ENCODE measurements at places on chromosomes 7 and 10.

DNA sequence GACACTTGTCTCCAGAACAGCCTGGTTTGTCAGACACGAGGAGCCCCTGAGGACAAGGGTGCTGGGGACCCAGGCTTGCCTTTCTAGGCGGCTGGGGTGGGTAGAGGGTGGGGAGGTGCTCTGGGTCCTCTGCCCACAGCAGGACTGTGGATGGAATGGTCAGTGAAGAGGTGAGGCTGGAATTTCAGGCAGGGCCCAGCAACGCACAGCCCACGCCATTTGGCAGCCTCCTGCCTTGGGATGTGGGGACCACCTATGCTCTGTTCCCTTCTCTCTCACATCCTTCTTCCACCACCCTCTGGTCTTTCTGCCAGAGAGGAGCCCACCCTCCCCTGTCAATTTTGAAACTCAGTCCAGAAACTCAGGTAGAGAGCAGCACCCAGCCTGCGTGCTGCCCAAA lies 103.2 kb downstream of the CXCL12 start:
- no peak for DNase-seq

GRCh38 chr10:32417911-32418547 lies 27.9 kb upstream of the CCDC7 start:
- DNase-seq, result no peak

DNA sequence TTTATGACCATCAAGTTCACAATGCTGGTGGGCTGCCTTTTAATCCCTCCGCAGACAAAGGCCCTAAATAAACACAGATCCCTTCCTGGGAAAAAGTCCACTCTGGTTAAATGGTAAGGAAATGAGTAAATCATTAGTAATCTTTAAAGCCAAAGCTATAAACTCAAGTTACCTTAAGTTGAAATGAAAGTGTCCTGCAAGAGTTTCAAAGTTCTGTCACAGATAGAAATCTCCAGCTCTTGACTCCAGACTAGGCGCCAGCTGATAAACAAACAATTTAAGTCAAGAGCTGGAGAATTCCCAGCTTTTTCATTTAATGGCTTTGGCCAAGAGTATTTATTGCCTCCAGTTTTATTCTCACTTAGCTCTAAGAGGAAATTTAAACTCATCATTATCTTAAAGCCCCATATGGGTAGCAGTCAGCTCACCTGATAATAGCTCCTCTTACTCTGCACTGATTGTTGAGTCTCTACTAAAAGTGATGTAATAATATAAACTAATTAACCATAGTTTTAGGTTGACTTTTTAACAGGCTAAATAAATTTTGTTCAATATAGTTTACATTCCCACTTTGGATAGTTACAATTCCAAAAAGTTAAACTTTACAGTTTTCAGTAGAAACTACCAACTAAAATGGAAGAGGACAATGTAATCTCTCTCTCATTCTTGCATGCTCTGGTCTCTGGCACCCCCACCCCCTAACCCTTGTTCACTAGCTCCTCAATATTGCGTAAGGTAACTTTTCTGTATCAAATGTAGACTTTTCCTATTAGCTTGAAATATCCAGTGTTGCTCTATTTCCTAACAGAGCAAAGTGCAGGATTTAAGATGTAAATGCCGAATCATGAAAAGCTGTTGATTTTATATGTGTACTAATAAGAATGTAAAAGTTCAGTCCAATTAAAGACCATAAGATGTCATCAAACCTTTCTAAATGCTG lies 56.1 kb downstream of the HIBADH start:
- no peak for DNase-seq

GRCh38 chr10:46227571-46227935 lies 59.2 kb upstream of the ANTXRL start:
- no peak for DNase-seq

- DNase-seq, result no peak
Observed at GRCh38 chr7:46210467-46210866, 289.4 kb upstream of the IGFBP3 start.

- no peak for DNase-seq
Observed at GRCh38 chr7:33614357-33615117, 290.8 kb upstream of the BMPER start.

- no peak for DNase-seq
Observed at GRCh38 chr7:131300572-131301466, 26.9 kb upstream of the MKLN1 start.
